ENCODE measurements at places on chromosomes 11 and 22.

DNA sequence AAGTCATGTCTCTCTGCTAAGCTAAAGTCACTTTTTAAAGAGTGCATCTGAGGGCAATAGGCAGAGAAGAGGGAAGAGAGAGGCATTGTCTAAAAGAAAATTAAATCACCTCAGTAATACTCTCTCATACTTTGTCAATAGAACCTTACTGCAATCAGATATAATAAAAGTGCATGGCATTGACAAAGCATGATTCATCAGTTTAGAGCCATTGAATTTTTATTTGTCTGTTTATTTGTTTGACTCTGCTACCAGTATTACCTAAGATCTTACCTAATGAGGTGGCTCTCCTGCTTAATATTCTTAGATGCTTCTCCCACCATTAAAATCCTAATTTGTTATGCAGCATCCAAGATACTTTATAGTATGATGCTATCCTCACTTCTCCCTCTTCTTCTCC lies 209.0 kb downstream of the PGR start:
- DNase-seq: no peak

DNA sequence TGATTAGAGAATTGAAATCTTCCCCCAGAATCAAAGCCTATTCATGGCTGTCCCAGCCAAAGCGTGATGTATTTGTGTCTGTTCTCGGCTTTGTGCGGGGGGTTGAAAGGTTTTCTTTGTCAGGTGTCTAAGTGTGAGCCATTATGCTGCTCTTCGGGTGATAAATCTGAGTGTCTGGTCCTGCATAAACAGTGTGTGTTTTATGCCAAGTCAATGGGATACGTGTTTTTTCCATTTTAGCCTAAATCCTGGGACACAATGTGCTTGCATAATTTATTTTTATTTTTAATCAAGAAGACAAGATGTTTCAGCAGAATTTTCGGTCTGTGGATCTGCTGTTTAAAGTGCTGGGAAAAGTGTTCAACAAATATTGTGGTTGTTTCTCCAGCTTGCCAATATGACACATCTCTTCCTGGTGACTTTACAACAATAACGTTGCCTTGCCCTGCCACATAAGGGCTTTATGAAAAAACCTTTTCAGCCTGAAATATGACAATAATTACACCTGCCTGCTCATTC lies 267.8 kb downstream of the TBC1D22A start:
- DNase-seq: no peak

DNA sequence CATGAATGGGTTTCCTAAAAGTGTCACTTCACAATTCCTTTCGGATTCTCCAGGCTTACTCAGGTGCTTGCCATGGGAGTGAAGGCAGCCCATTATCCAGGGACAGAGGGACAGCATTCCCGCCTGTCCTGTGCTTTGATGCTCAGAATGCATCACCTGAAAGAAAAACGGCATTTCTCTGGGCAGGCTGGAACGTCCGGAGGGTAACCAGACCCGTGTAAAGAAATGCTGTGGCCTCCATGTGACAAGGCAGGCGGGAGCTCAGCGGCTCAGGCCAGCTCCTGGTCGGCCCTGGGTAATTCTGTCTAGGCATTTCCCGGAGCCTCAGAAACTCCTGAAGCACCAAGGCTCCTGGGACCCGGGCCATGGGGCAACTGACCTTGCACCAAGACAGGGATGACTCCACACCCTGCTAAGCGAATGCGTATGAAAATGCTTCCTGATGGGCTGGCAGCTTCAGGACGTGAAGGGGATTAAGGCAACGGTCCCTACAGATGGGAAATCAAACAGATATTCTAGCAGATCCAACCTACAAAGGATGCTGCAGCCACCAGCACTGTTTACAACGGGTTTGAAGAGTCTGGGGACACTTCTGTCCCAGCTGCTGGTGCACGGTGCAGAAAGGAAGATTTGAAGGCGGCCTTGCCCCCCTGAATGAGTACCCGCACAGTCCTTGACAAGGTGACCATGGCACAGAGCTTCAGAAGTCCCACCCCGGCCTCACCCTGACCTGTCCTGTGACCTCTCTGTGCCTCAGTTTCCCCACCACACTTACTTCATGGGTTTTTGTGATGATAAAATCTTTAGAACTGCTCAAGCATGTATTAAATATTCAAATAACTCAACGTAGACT lies 13.6 kb upstream of the FGF3 start:
- no peak for DNase-seq

DNA sequence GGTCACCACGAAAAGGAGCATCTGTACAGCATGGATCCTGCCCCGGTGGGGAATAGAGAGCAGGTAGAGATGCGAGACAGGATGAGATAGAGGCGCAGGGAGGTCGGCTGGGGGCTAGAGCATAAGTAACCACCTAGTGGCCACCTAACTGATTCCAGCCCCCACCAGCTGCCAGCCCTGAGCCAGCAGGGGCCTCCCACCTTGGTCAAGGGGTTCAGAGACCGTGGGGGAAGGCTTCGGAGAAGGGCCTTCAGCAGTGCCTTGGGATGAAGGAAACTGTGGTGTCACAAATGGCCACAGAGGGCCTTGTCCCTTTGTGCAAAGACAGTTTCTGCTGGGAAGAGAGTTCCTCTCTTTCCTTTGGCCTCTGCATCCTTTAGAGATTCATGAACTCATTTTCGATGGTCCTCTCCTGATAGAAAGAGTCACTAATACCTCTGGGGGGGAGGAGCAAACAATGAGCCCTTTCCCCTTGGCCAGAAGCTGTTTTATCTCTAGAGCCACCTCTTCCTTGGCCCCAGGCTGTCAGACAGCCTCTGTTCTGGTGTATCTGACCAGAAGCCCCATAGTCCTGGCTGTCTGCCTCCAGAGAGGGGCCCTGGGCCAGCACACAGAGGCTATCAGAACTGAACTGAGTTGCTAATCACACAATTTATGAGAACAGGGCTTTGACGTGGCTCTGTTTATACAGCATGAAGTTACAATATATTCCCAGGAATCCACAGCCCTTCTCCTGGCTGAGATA lies 146.0 kb downstream of the PARVA start:
- no peak for DNase-seq

- DNase-seq: no peak
These were observed 11.5 kb upstream of the CDKN1C start for GRCh38 chr11:2897048-2897447.

GRCh38 chr11:63821411-63821810 lies 8.2 kb downstream of the SPINDOC start:
- DNase-seq: no peak

DNA sequence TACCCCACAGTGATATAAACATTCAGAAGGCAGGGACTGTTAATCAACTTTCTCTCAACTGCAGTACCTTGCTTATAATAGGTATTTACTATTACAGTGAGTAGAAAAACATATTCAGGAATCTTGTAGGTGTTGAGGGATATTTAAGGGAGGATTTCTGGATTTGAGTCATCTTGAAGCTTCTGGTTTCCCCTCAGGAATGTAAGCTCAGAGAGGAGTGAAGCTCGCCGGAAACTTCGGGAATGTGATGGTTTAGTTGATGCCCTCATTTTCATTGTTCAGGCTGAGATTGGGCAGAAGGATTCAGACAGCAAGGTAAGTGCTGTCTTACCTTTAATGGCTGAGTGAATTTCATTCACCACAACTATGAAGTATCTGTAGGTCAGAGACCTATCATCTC lies 42.9 kb downstream of the CTNND1 start:
- DNase-seq: no peak

- no peak for DNase-seq
These were observed 32.4 kb upstream of the MSANTD2 start for GRCh38 chr11:124832571-124832970.

DNA sequence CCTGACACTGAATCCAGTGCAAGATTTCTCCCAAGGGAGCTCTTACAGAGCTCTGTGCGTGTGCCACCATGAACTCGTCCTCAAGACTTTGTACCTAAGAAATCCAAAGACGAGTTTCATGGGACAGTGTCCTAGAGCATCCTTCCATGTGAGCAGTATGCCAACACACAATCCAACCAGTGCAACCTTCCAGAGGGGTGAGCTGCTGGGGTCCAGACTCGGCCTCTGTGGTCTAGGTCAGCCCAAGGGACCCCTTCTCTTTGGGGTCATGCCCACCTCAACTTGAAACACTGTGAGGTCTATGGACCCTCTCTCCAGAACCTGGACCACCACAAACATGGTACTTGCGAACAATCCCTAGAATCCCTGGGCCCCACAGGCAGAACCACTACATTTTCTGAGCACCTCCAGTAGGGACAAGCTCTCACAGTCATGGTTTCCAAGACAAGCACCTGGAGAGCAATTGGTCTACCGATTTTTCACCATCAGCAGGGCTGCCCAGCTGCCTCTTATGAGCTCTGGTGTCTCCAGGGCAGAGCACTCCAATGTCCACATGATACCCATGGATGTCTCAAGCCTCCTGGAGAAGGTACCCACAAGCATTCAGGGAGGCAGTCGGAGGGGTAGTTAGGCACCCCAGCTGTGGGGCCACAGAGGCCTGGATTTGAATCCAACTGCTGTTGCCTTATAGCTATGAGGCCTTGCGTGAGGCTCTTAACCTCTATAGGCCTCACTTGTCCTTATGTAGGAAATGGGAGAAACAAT lies 7.7 kb downstream of the CHST1 start:
- DNase-seq: no peak

GRCh38 chr22:26168939-26169314 lies 335 bp upstream of the SEZ6L start:
- no peak for DNase-seq

DNA sequence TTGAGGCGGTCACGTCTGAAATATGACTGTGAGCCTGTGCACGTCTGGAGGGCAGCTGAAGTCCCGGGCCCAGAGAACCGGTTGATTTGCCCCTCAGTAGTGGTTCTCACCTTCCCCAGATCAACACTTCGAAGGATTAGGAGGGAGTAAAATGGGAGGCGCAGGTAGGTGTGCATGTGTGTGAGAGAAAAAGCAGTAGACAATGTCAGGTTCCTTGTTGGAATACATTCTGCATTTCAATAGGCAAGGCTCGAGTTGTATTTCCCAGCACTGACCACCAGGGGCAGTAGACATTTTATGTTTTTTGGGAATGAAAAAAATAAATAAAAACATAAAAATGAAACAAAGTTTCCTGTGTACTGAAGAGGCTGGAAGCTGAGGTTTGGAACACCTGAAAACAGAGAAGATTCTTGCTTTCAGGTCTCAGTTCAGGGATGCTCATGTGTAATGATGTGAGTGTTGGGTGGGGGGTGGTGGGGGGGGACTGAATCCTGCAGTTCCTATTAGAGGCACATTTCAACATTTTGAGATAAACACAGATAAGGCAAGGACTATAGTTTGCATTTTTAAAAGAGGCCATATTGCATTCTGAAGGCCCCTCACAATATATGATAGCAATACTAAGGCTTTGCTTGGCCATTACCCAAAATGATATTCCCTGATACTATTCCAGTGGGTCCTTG lies 333.9 kb downstream of the CADM1 start:
- peak; percentile 35 for DNase-seq

DNA sequence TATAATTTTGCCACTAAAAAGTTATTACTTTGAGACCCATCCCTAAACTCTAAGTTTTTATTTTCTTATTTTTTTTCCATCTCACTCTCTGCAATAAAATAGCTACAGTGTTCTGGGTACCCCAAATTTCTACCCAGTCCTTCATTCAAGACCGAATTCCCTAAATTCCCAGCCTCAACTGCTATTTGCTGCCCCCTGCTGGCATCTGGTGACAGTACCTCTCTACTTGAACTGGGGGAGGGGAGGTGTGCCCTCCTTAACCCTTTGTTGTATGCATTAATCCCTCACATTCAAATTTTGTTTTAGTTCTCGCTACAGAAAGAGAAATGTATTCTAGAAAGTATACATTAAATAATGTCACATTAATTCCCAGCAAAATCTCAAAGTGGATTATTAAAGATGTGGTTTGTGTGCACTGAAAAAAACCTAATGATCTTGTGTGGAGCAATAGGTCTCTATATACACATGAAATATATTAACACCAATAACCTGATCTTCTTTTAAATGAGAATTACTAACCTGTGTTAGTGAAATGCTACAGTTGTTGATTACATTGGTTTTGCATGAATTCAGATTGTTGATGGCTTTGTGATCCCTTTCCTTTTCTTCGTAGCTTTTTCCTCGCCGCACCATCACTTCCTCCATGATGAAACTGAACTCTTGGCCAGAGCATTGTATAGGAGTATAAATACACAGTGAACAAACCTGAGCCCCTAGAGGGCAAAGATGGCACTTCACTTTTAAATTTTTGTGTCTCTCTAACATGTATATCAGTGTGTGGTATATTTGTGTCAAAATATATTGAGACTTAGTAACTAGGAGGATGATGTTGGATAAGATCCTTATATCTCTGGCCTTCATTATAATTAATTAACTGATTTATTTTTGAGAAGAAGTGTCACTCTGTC lies 590.0 kb downstream of the METTL15 start:
- DNase-seq: peak; percentile 43

DNA sequence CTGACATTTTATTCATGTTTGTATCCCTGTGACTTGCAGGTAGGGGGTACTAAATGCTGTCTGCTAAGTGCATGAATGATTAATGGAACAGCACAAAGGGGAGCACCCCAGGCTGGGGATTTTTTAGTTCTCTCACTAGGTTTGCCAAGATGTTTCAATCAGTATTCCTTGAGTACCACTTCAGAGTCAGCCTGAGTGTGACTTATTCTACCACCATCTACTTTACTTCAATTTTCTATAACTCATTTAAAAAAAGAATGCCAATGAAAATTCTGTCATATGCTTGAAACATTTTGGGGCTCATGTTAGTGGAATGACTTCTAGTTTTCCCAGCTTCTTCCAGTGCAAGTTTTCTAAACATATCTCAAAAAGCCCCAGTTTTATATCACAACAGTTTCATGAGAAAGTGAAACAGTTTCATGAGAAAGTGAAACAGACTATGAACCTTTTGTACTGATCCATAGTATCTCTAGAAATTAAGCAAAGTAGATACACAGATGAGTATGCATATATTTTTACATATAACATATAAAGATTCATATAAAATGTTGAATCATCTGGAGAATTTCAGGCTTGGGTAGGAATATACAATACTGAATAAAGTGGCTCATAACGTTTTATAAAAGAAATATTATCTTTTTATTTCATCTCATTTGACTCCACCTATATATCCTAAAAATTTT lies 252.4 kb downstream of the GRM5 start:
- no peak for DNase-seq

DNA sequence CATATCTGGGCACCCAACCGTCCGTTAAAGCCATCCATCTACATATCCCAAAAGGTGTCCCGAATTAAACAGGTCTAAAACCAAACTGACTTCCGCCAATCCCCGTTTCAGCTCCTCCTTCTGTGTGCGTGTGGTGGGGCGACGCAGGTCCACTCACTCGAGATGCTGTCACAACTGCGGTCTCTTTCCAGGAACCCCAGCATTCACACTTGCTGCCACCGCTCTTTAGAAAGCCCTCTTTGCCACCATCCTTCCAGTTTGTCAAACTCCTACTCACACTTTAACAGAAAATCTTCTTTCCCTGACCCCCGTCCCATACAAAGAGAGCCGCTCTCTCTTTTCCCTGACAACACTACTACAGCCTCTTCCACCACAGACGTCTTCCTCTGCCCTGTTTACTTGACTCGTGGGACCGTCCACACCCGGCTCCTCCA lies 467 bp downstream of the ESS2 start:
- no peak for DNase-seq

- peak; percentile 72 for DNase-seq
These were observed at the start of gene RHOG for GRCh38 chr11:3840870-3841425. RHOG (minus strand) TSS chr11:3840959; CDS start chr11:3828138, 12,821 bp downstream.

GRCh38 chr11:74520316-74520715 lies 26.8 kb upstream of the LIPT2 start:
- no peak for DNase-seq

Measured in COLO829 (cell line).